ENCODE measurements at places on chromosomes 13 and 19. TPM values are rescaled to one million over a fixed set of nuclear protein-coding genes. Genes with fewer than 3 reads are reported as not detected.
A peak's percentile ranks its signal among the peaks of the same experiment; 100 is the strongest.

DNA sequence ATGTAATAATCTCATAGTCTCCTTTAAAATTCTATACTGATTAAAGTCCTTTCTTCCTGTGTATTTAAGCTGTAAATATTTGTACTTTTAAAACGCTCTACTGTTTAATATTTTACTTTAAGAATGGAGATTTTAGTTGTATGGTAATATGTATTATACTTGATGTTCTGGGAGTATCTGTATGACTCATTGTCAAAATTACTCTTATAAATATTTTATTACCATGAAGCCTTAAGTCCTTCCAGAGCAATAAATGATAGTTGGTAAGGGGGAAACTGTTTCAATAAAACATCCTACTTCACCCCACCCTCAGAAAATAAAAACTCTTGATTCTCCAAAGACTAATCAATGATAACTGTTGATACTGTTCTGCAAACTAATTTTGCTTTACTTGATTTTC lies 6.4 kb downstream of the PCDH9 start:
- no peak for DNase-seq

DNA sequence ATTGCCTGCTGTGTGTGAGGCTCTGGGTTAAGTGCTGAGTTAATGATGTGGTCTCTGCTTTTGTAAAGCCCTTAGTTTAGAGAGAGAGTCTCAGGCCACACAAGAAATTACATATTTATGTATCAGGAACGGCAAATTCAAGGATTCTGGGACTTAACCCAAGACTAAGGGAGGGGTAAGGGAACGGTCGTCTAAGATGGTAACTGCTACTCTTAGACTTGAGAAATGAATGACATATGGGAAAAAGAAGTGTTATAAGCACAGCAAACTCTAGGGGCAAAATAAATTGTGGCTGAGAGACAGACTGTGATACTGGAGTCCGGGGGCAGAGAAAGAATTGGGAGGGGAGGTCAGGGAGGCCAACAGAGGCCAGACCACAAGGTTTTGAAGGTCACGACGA lies 10.2 kb downstream of the VSIG10L start:
- DNase-seq = no peak

KCNRG gene
- not detected for total RNA-seq

- DNase-seq = peak; percentile 90
These were observed at the start of gene ZNF836 for GRCh38 chr19:52171321-52172169. Gene ZNF836 (minus strand): TSS chr19:52171621. CDS start chr19:52168072, 3,549 bp downstream.

SLC6A16 gene
- total RNA-seq = 0.95 TPM

TTYH1 gene
- 0.67 TPM for total RNA-seq

CD209 gene
- 3.1 TPM for total RNA-seq

DNA sequence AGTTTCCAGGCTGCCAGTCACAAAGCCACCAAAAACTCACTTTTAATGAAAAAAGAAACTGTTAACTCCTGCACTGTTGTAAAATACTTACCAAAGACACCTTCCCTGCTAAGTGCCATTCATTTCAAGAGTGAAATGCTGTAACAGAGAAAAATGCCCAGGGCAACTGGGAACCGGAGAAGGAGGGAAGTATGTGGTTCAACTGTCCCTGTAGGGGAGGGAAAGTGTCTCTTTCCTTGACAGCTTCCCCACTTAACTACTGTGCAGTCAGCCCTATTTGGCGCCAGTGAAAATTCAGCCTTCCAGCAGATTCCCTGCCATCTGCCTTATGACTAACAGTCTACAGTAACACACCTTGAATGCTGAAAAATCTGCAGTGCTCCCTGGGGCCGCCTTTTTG lies 789.0 kb downstream of the DIAPH3 start:
- no peak for DNase-seq

REEP6 gene
- total RNA-seq = 1.6 TPM

DNA sequence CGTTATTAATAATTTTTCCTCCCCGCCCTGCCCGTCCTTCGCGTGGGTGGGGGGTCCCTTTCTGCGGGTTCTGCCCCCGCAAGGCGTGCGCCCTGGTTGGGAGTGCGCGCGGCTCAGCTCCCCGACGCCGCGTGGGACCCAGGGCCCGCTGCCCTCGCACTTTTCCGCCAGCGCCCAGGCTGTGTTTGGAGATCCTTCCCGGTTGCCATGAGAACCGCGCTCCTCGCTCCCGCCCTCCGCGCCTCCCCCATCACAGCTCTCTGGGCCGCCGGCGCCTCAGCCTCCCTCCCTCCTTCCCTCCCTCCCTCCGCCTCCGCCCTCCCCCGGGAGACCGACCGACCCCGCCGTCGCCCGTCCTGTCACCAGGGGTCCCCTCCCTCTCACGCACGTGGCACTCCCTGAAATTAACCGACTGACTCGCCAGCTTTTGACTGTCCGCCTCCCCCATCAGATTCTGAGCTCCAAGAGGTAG lies 2.4 kb upstream of the SSBP4 start:
- DNase-seq = peak; percentile 90

- no peak for DNase-seq
These were observed 133.6 kb downstream of the COL4A1 start for GRCh38 chr13:110173247-110173818.

DNA sequence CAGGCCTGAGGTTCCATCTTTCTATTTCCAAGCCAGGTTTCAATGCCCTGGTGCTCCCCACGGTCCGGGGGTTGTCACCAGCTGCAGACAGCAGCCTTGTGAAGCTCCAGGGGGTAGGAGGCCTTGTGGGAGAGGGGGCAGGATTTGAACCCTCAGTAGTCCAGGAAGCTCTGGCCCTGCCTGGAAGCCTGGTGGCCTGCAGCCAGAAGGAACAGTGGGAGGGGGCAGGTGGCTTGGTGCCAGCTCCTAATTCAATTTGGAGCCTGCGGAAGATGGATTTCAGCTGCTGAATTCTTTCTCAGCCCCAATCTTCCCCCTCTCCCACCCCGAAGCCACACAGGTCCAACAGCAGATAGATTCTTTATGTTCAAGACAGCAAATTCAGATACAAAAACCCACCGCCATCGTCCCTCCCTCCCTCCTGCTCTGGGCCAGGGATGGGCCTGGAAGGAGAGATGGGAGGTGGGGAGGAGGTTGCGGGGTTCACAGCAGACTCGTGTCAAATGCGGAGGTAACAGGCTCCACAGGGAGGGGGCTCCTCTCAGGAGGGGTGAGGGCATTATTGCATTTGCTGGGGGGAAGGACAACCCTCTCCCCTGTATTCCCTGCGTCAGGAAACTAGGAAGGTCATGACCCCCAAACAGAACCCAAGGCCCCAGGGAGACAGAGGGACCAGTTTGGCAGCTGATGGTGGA lies 2.4 kb upstream of the PTGER1 start:
- DNase-seq = no peak

DNA sequence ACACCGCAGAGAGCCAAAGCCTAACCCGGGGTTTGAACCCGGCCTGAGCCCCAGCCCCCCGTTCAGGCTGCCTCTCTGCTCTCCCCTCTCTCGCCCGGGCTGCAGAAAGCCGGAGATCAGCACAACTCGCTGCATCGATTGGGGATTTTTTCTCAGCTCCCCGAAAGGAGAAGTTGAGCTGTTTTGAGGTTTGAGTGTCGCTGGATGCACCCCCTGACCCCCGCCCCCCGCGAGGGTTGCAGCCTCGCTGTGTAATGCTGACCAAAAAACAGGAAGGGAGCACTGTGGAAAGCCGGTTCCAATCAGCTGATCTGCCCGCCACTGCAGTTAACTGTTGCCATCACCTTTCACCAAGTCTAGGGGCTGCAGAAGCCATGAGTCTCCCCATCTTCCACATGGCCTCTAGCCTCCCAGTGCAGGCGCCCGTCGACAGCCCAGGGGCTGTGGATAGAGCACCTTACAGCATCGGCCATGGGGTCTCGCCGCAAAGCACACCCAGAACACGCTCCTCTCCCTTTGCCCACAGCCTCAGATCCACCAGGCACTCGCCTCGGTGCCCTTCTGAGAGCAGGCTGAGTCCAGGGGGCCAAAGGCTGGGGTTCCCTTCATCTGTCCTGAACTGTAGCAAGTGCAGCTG lies 34.5 kb downstream of the MYO9B start:
- DNase-seq = peak; percentile 58

DNA sequence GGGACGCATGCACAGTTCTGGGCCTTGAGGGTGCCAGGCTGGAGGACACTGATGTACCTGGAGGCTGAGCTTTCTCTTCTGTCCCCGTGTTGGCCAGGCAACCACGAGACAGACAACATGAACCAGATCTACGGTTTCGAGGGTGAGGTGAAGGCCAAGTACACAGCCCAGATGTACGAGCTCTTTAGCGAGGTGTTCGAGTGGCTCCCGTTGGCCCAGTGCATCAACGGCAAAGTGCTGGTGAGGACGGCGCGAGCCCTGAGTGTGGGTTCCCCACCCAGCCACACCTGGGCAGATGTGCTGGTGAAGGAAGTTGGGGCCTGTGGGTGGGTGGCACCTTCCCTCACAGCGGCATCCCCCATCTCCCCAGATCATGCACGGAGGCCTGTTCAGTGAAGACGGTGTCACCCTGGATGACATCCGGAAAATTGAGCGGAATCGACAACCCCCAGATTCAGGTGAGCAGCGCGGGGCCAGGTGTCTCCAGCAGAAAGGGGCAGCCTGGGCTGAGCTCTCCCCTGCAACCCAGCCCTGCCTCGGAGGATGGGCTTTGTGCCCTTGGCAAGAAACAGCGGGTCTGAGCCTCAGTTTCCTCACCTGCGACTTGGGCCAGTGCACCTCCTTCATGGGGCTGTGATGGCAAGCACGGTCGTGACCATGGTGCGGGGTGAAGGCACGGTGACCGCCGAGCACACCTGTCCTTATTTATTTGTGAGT lies 26.2 kb downstream of the CCDC8 start:
- DNase-seq = no peak

SHD gene
- 1.6 TPM for total RNA-seq

PSG2 gene
- total RNA-seq = not detected

GRCh38 chr13:26112843-26113242 lies 61.0 kb upstream of the SHISA2 start:
- DNase-seq = no peak

GDF15 gene
- total RNA-seq = 0.50 TPM

DNA sequence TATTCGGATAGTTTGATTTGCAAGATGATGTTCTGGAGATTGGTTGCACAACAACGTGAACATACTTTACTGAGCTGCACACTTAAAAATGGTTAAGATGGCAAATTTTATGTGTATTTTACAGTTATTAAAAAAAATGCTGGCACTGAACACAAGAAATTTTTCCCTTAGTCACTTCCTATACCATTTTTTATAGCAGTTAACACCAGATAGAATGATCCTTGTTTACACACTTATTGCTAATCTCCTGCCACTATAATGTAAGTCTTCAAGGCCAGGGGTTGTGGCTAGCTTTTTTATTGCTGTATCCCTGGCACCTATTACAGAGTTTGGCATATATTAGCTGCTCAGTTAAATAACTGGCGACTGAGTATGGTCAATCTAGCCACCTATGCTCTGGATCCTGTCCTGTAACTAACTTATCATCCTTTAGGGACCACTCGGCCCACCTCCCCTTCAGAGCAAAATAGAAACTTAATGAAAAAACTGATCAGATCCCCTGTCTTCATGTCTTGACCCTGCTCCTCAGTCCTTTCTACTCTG lies 2.0 kb upstream of the EBPL start:
- no peak for DNase-seq

DNA sequence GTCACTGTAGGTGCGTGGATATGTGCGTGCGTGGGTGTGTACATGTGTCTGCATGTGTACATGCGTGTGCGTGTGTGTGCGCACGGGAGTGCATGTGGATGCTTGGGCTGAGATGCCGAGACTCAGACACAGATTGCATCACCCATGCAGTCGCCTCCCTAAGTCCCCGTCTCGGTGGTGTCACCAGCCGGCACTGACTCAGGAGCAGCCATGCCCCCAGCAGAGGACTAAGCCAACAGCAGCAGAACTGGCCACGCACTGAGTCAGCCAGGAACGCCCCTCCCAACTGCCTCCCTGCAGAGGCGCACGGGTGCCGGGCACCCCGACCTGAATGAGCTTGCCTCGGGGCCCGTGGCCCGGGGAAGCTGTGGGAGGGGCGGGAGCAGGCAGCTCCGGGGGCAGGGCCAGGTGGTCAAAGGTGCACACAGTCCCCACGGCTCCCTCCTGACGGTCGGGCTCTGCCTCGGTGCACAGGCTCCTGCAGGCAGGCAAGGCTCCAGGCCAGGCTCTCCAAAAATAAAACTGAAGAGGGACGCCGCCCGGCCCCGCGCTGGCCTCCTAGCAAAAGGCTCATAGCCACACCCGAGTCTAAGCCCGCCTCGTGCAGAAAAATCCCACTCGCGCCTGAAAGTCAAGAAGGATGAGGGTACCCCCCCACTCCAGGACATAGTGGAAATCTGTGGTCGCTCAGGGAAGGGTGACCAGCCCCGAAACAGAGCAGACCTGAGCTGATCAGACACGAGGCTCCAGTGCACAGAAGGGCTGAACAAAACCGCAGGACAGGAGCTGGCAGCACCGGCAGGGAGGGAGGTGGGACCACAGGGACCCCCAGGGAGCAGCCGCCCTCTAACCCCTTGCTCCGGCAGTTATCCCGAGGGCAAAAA lies 49.2 kb downstream of the GADD45B start:
- DNase-seq = peak; percentile 70

DNA sequence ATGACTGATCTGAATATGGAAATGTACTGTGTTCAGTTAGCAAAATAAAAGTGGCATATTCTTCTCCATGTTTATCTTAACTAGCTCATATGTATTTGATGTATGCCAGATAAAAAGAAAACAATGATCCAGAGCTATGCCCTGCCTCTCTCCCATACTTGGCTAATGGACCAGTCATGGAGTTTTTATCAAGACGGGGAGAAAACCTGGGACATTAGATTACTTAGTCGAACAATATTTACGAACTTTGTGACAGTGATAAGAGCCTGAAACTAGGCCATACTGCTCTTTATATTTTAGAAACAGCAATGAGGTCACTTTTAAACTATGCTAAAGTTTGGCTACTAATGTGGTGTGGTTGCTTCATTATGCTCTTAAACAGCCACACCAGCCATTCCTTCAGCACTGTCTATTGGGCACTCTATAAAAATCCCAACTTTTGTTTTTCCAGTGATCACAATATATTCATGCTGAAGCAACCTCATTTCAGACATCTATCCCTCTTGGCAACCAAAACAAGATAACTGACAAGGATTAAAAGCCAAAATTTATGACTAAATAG lies 265.0 kb downstream of the FGF14 start:
- no peak for DNase-seq
